ENCODE measurements at places on chromosomes 6 and 20.

- DNase-seq: no peak
These were observed 52.3 kb downstream of the HDGFL1 start for GRCh38 chr6:22621701-22622100.

DNA sequence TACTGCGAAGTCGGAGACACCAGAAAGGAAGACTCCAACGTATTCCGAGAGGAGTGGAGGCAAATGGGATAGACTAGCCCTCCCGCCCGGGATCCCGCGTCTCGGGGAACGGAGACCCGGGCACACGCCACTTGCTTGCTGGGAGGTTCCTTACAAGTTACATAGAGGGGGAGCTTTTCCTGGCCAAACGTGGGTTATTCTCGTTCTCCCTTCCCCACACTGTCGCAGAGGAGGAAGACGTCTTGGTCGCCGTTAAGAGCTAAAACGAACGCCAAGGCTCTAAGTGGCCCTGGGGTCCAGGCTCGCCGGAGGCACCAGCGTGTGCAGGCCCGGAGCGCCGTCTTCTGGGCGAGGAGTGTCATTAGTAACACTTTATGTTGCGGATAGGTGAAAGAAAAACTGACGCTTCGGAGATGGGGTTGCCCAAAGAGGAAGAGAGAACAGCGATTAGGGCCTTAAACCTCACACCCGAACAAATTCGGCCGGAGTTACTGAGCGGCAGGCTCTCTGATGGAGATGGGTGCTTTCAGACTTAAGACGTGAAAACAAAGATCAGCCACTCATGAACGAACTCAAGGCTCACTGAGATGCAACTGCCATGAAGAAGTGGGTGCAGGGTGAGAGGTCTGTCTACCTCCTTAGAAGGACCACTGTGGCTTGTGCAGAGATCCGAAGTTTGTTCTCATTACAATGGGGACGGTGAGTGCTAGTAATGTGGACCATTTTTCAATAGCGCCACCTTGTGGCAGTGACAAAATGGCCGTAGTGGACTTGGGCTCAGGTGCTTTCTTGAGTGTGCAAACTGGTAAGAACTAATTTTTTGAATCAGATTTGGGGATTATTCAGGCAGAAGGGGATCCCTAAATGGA is 11.7 kb upstream of the ZNF311 start:
- DNase-seq: peak; percentile 76

DNA sequence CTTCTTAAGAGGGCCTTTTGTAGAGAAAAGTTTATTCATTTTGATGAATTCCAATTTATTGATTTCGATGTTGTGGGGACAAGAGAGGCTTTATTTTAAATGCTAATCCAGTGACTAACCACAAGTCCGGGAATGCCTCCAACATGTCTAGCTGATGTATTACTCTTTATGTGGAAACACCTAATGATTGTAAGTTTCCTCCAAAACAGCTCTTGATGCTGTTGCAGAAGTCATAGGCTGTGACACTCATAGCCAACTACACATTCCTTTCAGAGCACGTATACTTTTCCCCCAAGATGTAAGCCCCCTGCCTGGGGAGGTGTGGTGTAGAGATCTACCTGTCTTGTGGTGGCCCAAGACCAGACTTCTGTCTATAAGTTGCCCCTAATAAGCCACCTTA is 61.3 kb upstream of the RNF24 start:
- DNase-seq: peak; percentile 95

DNA sequence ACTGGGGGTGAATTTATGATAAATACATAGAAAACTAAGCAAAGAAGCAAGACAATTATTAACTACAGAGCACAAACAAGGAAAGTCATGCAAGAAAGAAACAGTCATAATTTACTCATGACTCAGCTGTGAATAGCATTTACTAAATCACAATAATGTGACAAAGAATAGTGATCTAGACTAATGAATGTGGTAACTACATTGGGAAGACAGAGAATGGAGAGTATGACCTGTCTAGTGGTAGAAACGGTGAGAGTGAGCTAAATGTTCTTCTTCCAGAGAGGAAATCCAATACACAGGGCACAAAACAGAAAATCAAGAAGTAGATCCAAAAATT is 153.5 kb upstream of the DST start:
- DNase-seq: peak; percentile 51

DNA sequence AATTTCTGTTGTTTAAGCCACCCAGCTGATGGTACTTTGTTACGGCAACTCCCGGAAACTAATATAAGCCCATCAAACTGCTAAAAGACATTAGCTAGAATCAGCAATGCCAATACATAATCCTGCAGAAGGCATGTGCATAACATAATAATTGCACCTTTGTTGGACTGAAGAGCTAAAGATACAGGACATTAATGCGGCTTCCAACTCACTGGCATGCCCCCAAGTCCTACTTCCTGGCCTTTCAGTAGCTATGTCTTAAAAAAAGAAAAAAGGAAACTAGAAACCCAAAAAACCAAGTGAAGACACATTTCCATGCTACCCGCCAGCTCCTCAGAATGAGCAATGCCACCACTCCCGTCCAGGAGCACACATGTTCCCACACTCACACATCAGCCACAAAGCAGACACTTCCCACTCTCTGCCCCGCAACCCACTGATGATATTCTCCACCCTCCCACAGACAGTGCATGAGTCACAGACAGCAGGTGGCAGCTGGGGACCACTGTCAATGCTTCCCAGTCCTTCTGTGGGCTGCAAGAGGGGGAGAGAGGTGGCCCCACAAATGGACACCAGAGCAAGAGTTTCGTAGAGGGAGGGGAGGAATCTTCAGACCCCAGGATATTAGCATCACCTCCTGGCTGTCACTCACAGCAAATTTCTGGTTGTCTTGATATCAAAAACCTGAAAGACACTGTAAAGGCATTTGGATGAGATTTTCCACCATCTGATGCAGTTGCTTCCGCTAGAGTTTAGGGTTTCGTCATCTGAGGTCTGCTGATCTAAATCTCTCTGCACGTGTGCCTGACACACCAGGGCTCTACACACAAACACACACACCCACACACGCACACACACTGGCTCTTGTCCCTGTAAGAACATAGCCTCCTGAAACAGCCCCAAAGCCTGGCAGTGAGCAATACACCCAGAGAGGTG is 32.8 kb downstream of the GFOD1 start:
- DNase-seq: peak; percentile 40

DNA sequence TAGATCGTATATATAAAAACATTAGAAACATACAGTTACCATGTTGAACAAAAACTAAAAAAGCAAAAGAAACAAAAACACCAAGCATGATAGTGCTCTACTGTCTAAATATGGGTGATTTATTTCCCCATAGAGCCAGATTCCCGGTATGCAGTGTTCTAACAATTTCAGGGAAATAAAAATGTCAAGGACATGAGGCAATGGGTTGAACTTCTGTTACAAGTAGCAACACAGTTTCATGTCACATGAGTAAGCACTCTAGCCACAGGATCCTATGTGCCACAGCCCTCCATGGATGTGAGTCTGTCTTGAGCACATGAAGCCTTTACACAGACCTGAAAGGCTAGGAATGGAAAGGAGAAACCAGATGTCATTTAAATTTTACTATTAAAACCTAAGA is 96.0 kb downstream of the MAP3K5 start:
- DNase-seq: peak; percentile 14

DNA sequence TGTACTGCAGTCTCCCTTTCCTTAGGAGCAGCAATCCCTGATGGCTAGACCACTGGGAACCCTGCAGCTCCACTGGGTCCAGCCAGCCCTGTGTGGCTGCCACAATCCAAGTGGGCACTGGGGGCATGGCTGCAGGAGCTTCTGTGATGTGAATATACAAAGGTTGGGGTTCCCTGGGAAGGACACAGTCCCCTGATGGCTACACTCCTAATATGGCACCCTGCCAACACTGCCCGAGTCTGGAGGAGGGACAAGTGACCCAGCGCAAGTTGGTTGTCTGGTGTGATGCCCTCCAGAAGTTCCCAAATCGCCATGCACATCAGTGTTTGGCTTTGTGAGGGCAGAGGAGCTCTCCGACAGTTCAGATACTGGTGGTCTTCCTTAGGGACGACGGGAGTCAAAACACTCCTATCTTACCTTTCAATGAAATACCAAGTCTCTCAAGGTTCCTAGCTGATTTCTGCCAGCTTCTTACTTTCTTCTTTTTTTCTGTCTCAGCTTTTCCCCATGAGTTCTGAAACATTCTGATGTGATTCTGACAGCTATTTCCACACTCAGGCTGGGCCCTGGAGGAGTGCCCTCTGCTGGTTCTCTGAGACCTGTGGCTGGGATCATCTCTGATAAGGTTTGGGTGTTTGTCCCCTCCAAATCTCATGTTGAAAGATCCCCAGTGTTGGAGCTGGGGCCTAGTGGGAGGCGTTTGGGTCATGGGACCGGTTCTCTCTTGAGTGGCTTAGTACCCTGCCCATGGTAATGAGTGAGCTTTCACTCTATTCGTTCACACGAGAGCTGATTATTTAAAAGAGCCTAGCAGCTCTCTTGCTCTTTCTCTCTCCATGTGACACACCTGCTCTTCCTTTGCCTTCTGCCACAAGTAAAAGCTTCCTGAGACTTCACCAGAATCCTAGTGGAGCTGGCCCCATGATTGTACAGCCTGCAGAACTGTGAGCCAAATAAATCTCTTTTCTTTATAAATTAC is 15.5 kb upstream of the ZFP57 start:
- DNase-seq: no peak

DNA sequence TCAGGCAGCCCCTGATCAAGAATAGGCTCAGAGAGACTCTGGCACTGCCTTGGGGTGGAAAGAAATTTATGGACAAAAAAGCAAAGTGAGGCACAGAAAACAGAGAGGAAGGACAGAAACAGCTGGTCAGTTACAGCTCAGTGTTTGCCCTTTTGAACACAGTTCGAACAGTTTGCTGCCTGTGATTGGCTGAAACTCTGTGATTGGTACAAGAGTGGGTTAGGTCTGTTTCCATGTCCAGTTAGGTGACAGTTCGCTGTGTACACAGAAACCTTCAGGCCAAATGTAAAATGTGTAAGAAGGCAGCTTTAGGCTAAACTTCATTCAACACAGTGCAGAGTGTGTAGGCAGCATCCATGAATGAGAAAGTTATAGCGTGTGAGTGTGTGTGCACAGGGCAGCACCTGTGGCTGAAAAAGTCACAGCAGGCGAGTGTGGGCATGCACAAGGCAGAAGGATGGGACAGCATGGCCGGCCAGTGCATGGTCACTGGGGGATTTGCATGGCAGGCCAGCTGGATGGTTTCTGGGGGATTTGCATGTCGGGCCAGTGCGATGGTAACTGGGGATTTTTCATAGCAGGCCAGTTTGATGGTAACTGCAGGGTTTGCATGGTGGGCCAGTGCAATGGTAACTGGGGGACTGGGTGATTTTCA is 75.4 kb upstream of the FRMD1 start:
- DNase-seq: no peak
